ENCODE measurements at places on chromosomes 7 and 10. TPM values are rescaled to one million over a fixed set of nuclear protein-coding genes. Genes with fewer than 3 reads are reported as not detected.

Gene DYNC1I1
- 2.3 TPM for total RNA-seq

Gene KIAA1549
- total RNA-seq, result 0.56 TPM

Gene PILRA
- under 0.01 TPM for total RNA-seq

Gene LRRC61
- total RNA-seq, result 0.85 TPM

Gene TFR2
- 0.77 TPM for total RNA-seq

Data from regular cardiac myocyte (primary cell).